Stimulated activated CD4-positive, alpha-beta T cell treated with anti-CD3 and anti-CD28 coated beads, Interleukin-12 subunit alpha, Interleukin-12 subunit beta, amount 100 ng/mL, for 48 hours (primary cell): ENCODE measurements at places on chromosomes 2 and 18.

- DNase-seq = no peak
These were observed 2.4 kb upstream of the DSC3 start for GRCh38 chr18:31044926-31045325.

DNA sequence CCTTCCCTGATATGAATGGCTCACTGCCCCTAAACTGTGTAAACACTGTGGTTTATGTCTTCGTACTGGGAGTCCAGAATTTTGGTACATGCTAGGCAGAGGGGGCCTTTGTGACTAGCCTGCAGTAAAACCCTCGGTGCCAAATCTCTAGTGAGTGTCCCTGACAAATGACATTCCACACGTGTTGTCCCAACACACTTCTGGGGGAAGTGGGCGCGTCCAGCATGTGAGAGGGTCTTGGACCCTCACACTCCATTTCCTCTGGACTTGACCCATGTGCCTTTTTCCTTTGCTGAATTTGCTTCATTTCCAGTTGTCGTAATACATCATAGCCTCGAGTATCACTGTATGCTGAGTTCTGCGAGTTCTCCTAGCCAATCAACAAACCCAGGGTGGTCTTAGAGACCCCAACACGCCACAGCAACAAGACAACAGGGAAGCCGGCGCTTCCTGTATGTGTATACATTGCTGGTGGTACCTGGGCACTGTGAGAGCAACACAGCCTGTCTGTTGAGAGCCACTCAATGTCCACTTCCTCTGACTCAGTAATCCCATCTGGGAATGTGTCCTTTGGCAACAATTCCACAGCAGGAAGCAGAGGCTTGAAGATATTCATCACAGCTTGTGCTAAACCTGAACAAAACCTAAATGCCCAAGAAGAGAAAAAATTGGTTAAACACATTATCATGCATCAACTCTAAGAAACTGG lies 26.9 kb upstream of the SLC66A3 start:
- DNase-seq = no peak

- DNase-seq = no peak
These were observed 326.1 kb downstream of the RNF144A start for GRCh38 chr2:7243276-7243675.

DNA sequence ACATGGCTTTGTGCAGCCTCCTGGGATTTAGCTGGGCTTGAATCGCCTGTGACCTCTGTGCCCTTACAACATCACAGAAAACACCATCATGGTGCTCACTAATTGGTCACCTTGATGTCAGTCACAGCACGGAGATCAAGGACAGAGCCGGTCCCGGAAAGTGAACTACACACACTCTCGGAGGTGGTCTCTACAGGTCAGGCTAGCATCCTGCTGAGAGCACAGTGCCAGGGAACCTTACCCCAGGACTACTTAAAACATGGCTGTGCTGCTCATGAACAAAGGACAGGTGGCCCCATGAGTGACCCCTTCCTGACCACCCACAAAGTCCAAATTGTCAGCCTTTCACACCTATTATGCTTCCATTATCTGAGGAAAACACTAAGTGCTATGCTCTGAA lies 1782.1 kb upstream of the CELF4 start:
- DNase-seq = no peak

DNA sequence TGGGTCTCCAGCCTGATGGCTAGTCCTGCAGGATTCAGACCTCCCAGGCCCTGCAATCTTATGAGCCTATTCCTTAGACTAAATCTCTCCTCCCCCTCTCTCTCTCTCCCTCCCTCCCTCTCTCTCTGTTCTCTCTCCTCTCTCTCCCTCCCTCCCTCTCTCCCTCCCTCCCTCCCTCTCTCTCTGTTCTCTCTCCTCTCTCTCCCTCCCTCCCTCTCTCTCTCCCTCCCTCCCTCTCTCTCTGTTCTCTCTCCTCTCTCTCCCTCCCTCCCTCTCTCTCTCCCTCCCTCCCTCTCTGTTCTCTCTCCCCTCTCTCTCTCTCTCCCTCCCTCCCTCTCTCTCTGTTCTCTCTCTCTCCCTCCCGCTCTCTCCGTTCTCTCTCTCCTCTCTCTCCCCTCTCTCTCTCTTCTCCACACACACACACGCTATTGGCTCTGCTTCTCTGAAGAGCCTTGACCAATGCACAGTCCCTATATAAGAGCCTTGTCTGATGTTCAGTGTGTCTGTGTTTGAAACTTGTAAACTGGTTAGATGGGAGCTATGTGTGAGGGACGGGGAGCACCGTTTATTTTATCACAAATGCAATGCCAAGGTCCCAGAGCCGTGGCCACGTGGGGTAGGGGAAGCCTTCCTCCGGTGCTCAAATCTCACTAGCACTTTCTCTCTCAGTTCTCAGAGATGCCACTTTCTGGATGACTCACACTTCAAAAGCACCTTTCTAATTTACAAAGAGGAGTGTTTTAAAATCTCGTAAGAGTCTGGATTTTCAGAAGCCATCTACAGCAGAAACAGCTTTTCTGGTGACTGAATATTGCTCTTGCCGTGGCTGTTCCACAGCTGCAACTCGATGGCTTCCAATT lies 9.4 kb upstream of the PRLH start:
- DNase-seq = peak; percentile 18

DNA sequence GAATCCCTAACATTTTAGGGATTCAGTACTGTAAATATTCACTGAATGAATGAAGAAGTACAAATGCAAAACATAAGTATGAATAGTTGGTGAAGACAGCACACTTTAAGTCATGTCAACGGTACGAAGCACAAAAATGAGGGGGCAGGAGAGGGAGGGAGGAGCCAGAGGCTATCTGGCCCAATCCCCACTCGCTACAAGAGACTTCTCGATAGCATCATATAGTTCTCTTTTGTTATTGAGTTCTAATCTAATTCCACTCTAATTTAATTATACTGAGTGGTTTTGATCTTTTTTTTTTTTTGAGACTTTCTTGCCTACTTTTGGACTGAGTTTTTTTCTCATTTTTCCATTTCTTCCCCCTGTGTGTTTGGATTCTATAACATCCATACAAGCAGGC lies 152.2 kb upstream of the REV1 start:
- DNase-seq = no peak

DNA sequence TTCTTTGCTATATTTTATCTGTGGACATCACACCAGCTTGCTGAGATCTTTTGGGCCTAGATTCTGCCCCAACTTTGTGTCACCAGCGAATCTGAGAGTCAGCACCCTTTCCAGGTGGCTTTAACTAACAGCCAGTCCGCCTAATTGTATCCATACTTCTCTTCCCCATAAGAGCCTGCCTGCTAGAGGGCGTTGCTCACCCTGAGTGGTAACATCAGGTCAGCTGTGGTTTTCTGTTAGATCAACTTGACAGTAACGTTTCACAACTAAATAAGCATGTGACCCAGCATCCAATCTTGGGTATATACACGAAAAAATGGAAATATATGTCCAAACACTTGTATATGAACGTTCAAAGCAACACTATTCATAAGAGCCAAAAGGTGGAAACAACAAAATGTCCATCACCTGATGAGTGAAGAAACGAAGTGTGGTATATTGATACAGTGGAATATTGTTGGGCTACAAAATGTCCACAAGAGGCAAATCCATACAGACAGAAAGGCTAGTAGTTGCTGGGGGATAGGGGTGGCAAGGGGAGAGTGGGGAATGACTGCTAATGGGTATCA lies 24.9 kb downstream of the EFHD1 start:
- no peak for DNase-seq

DNA sequence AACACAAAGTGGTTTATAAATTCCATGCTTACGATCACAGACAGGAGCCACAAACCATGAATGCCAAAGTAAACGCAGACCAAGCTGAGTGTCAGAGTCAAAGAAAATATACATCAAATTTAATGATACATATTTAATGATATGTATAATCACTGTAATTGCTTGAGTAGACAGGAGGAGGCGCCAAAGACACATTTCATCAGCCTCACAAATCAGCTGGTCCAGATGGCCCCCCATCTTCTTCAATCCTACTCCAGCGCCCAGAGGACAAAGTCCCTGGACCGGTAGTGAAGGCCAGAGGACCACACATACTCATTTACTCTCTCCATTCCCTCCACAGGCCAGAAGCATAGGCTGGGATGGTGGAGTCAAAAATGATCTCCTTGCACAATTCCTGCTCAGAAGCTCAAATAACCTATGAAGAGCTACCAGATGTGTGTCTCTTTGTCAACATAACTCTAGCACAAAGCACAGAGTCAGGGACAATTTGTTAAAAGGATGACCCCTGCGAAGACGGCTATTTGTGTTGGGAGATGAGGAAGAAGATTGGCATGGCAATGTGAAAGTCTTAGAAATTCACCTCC lies 149.3 kb upstream of the PGAP1 start:
- no peak for DNase-seq
